ENCODE measurements at places on chromosomes 1 and 21.

DNA sequence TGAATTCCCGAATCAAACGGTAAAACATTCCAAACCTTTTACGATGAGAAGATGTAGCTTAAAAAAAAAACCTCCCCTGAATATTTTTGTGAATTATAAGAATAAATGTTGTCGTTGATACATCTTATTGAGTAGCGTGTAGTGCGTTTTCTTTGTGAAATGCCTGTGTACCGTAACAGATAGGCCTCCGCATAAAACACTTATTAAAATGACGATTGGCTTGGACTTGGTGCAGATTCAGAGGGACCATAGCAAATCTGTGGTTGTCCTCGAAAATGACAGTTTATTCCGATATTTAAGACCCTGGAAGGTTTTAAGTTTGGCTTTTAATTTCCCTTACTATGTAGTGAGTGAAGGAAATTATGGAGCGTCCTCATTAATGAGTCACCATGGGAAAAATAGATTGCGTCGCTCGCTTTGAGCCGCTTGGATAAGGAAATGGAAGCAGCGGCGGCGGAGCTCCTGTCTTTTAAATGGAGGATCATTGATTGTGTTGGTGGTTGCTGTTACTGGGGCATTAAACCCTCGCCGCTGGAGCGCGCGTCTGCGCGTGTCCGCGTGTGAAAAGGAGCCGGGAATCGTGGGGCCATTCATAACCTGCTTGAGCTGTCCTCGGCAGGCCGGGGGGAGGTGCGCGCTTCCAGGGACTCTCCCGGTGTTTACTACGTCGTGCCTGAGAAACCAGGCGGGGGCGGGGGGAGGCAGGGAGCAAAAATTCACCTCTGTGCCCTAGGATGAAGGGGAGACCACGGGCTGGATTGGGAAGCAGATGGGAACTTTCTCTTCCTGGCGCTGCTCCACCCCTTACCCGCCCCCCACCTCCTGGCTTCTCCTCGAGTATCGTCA is 1.6 kb downstream of the SPEN start:
- peak; percentile 71 for DNase-seq

GRCh38 chr1:68217060-68217554 is 15.2 kb downstream of the WLS start:
- no peak for DNase-seq

DNA sequence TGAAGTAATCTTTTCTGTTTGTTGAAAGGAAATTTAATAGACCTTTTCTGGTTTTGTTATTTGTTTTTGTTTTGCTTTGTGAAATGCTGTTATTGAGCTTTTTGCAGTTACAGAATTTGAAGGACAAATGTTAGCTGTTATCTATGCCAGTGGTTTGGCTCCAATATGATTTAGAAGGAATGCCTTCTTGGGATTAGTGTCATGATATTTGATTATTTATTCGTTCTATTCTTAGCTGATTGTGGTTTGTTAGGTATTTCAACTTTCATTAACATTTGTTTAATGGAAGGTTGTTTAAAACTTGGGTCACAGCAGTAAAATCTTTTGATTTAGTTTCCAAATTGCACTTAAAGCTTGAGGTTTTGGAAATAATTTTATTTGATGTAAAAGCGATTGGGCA is 33.5 kb downstream of the ADGRL2 start:
- no peak for DNase-seq

GRCh38 chr1:165397944-165398343 is 41.4 kb upstream of the LMX1A start:
- DNase-seq, result no peak

DNA sequence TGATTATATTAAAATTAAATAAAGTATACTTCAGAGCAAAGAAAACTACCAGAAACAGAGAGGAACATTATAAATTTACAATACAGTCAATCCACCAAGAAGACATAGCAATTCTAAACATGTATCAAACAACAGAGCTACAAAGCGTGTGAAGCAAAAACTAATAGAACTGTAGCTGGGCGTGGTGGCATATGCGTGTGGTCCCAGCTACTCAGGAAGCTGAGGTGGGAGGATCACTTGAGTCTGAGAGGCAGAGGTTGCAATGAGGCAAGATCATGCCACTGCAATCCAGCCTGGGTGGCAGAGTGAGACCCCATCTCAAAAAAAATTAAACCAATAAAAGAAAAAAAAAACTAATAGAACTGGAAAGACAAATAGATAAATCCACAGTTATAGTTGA is 12.3 kb downstream of the CCDC185 start:
- DNase-seq, result no peak

GRCh38 chr1:217364220-217364619 is 266.7 kb downstream of the GPATCH2 start:
- no peak for DNase-seq

DNA sequence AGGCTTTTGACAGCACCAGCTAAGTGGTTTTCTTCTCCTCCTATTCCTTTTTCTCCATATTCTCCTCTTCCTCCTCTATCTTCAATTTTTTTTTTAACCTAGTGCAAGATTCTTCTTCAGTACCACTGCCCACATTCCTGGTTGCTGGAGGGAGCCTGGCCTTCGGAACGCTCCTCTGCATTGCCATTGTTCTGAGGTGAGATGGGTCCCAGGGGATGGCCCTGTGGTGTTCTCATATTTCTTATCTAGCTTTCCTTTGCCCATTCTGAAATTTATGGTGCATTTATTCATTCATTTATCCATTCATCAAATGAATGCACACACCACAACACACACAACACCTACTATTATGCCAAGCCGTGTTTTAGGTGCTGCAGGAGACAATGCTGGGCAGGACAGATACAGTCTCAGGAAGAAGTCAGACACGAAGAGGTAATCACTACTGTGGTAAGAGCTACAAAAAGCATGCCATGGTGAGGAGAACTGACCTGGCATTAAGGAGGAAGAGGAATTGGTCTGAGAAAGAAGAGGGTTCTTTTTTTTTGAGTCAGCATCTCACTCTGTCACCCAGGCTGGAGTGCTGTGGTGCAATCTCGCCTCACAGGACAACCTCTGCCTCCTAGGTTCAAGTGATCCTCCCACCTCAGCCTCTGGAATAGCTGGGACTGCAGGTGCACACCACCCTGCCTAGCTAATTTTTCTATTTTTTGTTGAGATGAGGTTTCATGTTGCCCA is 47.5 kb upstream of the TDRD10 start:
- DNase-seq, result no peak

DNA sequence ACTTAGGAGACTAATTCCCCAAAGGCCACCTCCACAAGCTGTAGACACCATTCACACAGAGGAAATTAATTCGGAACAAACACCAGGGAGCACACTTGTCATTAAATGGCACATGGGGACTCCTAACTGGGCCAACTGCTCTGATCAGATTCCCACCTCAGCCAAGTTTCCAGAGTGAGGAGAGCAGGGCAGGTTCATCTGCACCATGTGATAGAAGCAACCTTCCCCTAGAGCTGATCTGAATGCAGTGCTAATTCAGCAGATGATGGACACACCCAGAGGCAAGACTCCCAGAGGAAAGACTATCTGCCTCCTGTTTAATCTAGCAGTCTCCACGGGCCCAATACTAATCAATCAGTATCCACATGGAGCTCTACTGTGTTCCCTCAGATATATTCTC is 147.0 kb downstream of the VAV3 start:
- DNase-seq, result no peak

DNA sequence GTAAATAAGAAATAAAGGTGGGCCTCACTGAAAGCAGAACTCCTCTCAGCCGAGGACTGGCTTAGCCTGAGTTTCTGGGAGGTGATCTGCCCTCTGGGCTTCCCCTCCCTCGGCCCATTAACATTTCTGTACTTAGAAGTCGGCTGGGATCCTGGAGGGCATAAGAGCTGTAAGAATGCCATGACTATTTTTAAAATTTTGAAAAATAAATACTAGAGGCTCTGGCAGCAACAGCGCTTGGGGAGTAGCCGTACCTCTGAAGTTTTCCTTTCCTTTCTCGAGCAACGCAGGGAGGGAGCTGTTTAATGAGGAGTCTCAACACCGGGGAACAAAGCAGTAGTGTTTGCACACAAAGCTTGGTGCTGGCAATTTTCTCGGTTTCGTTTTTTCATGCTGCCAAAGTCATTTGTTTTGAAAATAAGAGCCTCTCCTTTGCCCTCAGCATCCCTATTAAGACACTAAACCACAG is 498.7 kb downstream of the SMYD3 start:
- DNase-seq, result no peak

GRCh38 chr21:38133240-38133639 is 123.6 kb upstream of the KCNJ15 start:
- no peak for DNase-seq

DNA sequence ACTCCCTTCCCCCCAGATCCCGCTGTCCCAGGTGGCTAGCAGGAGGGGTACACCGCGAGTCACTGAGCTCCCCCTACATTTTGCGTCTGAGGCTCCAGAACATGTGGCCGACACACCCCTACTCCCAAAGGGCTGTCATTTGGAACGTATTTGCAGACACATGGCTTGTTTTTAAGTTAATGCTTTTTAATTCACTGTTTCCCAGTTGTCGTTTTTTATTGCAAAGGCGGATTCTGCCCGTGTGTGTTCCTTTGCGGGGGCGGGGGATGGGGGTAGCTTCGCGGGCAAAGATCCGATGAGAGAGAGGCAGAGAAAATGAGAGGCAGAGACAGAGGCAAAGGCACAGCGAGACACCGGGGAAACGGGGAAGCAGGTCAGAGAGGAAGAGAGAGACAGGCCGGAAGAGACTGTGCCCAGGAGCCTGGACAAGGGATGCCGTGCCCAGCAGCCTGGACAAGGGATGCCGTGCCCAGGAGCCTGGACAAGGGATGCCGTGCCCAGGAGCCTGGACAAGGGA is 270.2 kb downstream of the FOXD2 start:
- no peak for DNase-seq

DNA sequence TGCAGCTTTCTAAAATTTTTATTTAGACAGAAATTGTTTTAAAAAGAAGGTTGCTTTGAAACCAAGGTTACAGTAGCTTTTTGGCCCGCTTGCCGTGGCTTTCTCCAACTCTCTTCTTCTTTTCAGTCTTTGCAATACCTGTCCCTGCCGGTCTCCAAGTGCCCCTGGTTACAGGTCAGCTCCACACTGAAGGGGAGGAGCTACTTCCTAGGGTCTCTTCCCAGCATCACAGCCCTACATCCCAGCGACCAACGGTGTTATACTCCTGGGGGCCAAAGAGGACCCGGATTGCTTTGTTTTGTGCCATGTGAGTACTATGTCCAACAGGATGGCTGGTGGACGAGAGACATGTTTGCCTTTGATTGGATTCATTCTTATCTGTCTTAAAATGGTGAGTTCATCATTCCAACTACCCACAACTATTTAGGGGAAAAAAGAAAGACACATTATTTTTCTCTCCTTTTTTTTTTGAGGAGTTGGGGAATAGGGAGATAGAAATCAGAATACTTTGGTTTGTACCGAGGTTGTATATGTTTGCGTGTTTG is at the start of gene FNDC7:
TSS of gene FNDC7 (plus strand) at position 303 of the 545 bp plus-strand sequence. CDS start at position 329, 26 bp downstream.
- no peak for DNase-seq

GRCh38 chr1:205939690-205940330 is 3.4 kb downstream of the SLC26A9 start:
- peak; percentile 10 for DNase-seq

DNA sequence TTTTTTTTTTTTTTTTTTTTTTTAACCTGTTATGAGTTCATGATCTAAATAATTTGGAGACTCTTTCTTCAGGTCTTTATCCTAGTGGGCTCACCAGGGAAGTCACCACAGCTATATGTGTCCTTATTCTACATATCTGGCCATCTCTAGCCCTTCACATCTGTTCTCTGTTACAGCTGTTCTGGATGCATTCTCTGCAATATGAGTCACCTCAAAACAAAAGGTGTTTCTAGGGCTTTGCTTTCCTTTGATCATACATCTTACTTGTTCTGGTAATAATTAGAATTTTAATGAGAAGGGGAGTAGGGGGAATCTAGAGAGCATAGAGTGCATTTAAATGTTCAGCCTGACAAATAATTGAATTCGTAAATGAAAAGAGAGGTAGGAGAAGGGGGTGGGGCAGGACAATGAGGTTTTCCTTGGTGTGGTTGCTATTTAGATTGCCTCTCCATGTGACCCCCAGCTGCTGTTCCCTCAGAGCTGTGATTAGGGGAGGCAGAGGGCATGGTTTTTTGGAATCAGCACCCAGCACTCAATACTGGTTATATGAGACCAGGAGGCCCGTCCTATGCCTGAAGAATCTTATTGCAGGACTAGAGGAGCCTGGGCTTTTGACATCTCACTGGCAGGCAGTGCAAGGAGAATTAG is 8.0 kb downstream of the SYT6 start:
- DNase-seq, result no peak

DNA sequence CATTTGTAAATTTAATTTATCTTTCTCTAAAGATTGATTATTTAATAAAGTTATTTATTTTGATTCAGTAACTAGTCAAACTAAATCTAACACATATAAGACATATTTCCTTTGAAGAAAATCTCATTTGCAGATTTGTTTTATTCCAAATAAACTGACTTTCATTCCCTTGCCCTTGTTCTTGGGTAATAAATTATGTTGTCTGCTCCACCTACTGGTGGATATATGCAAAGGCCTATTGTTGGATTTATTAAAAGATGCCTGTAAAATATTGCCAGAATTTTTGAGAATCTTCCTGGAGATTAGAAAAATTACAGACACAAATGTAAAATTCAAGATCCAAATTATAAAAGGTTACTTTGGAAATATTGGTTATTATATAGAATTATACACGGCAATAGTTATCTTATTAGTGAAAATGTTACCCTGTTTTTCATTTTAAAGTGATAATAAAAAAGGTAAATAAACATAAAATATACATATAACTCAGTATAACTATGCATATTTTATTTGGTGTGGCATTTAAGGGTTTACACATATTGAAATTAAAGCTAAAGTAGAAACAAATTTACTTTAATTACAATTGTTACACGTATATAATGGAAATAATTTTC is 116.1 kb downstream of the SPATA17 start:
- DNase-seq, result no peak

- no peak for DNase-seq
These were observed 122.2 kb upstream of the TMEM51 start for GRCh38 chr1:15031251-15031933.

DNA sequence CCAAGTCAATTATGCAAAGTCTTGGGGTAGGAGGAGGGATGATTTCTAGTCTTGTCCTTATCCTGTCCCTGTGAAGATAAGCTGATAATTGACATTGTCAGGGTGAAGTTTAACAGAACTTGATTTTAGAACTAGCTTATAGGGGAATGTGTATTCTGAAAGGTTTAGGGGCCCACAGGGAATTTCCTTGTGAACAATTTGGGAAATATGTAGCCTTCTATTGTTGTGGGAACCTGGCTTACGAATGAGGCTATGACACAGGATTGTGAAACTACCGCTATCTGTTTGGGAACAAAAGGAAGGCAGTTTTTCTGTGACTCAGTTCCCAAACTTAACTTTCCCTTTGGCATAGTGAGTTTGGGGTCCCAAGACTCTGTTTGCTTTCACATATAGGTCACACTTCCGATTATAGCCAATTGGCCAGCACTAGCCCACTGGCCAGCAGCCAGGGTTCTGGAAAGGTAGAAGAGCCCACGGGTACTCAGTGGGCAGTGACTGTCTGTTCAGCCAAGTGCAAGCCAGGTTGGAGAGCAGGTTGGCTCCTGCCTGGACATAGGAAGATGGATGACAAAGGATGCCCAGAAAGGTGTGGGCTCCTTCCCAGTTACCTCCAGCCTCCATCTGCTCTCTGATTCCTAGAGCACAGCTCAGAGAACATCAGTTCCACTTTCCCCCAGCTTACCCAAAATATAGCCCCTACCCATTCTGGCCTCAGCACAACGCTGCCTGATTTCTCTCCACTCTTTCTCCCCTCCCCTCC is 35.5 kb downstream of the H3-3A start:
- no peak for DNase-seq

GRCh38 chr1:96515925-96516324 is 205.7 kb upstream of the PTBP2 start:
- DNase-seq, result no peak

- no peak for DNase-seq
These were observed 35.4 kb upstream of the TRAPPC10 start for GRCh38 chr21:43976661-43977060.

GRCh38 chr1:184929711-184930202 is 44.6 kb downstream of the NIBAN1 start:
- no peak for DNase-seq

Measured in activated T-cell treated with anti-CD3 and anti-CD28 coated beads for 48 hours (primary cell).